MG63 (cell line): ENCODE measurements at places on chromosomes 5 and 9.

GRCh38 chr5:95164861-95165260 is 120.0 kb downstream of the MCTP1 start:
- DNase-seq, result no peak

DNA sequence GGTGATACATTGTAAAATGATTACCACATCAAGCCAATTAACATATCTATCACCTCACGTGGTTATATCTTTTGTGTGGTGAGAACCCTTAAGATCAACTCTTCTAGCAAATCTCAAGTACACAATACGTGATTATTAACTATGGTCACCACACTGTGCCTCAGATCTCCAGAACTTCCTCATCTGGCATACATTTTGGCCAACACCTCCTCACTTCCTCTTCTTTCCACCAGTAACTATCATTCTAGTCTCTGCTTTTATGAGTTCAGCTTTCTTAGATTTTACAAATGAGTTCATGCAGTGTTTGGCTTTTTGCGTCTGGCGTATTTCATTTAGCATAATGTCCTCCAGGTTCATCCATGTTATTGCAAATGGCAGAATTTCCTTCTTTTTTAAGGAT is 35.8 kb downstream of the PRKACG start:
- no peak for DNase-seq

GRCh38 chr5:63553073-63553472 is 409.2 kb downstream of the HTR1A start:
- DNase-seq, result no peak

- DNase-seq, result no peak
These were observed 655.2 kb upstream of the RIOK2 start for GRCh38 chr5:97838214-97838613.

- DNase-seq, result no peak
These were observed 23.4 kb downstream of the DMRTA1 start for GRCh38 chr9:22469928-22470544.

GRCh38 chr9:122192261-122192875 is 32.7 kb downstream of the MORN5 start:
- DNase-seq, result no peak
